8988T (cell line): ENCODE measurements at places on chromosomes 11 and 22.
A peak's percentile ranks its signal among the peaks of the same experiment; 100 is the strongest.

DNA sequence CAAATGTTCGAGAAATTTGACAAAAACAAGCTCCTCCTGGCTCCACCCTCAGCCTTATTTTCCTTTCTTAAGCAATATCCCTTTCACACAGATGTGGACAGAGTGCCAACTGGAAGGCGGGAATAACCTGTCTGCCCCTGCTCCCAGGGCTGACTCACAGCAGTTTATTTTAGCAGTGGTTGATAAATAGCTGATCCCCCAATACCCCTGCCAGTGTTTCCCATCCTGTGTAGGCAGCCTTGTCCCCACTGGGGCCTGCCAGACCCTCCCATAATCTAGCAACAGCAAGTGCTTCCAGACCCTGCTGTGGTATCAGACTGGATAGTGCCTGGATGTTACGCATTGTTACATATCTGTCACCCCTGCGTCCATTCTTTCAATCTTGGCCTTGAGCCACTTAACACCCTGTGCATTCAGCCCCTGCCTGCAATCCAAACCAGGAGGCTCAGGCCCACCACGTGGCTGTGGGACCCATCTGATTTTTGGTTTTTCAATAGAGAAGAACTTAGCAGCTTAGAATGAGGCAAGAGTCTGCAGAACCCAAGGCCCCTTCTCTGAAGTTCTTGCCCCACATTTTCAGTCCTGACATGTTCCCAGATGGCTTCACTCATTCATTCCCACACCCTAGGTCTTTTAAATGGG lies 53.7 kb downstream of the PARVA start:
- no peak for DNase-seq

DNA sequence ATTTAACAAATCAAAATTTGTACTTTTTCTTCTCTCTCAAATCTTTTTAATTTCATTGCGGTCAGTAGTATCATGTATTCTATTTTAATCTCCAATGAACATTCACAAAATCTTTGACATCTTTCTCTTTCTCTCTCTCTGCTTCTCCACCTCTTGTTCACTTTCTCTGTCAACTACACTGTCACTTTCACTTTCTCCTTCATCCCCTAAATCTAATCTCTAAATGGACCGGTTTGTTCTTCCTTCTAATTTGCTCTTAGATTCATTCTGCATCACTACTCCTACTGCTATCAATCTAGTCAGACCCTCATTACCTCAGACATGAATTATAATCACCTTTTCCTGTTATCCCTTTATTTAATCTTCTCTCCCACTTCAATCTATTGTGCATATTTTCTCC lies 18.6 kb downstream of the CCDC73 start:
- DNase-seq: no peak

- no peak for DNase-seq
Observed at GRCh38 chr11:64230985-64231365, 627 bp downstream of the DNAJC4 start.

GRCh38 chr11:17063171-17064002 lies 14.1 kb downstream of the RPS13 start:
- no peak for DNase-seq

DNA sequence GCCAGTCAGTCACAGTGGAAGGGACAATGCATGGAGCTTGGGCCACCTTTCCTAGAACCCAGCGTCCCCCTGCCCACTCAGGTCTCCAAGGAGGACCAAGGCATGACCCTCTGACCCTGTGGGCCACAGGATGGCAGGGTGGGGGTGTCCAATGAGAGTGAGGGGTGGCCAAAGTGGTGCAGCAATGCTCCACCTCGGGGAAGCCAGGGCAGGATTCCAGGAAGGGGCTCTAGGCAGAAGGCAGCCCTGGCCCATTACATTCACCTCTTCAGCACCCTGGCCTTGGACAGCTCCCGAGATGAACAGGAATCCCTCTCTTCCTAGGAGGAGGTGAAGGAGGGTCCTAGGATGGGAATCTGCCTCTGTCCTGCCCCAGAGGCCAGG lies 597.5 kb downstream of the BRD1 start:
- no peak for DNase-seq

- no peak for DNase-seq
Observed at GRCh38 chr11:119723952-119724325, 5.1 kb downstream of the NECTIN1 start.

GRCh38 chr11:1920909-1921573 lies 1.5 kb downstream of the TNNT3 start:
- DNase-seq: peak; percentile 54

GRCh38 chr11:35214792-35215193 lies 75.8 kb downstream of the CD44 start:
- DNase-seq: no peak

- no peak for DNase-seq
Observed at GRCh38 chr11:2800655-2801531, 84.7 kb downstream of the CDKN1C start.

DNA sequence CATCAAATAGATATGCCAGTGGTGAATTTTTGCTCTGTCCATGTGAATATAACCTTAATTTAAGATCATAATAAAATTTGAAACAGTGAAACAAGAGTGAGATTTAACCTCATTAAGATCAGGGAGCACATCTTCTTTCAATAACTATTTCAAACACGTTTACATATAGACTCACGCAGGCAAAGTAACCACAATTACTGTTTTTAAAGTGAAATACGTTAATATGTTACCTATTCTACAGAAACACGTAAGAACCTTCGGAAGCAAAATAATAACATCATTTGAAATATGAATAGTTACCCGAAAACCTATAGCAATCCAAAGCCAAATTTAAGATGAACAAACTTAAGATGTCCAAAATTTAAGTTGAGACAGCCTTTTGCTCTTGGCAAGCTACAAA lies 136.2 kb upstream of the ZC3H12C start:
- no peak for DNase-seq

DNA sequence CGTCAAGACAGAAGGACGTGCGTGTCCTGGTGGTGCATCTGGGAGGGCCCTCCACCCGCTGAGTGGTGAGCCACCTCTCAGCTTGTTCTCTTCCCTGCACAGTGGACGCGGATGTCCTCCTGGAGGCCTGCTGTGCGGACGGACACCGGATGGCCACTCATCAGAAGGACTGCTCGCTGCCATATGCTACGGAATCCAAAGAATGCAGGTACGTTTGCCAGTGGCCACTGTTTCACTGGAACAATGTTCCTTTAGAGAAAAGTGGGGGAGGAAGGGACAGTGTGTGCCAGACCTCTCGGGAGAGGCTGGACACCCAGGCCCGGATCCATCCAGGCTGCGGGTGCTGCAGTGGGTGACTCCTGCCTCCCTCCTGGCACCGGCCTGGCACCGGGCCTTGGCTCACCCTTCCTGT lies 15.9 kb downstream of the FBLN1 start:
- DNase-seq: no peak

DNA sequence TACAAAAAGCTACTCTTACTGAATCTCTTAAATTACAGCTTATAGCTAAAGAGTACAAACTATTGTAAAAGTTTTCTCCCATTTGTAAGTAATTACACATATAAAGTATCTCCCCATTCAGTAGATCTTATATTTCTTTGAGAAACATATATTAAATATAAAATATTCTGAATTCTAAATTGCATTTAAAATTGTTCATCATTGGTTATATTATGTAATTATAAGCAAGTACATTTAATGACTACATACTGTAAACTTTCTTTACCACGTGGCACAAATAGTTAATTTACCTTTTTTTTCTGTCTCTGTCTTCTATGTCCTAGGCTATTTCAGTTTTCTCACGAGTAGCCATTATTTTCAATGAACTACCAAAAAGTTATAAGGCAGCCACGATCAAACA lies 101.2 kb upstream of the SERPIND1 start:
- DNase-seq: no peak

- no peak for DNase-seq
Observed at GRCh38 chr22:38736257-38736570, 19.6 kb downstream of the SUN2 start.

GRCh38 chr11:9656864-9657263 lies 7.0 kb upstream of the SWAP70 start:
- DNase-seq: no peak

GRCh38 chr11:129289350-129290040 lies 86.2 kb upstream of the BARX2 start:
- DNase-seq: no peak

- no peak for DNase-seq
Observed at GRCh38 chr11:47378836-47379170, 456 bp upstream of the SPI1 start.

- DNase-seq: no peak
Observed at GRCh38 chr22:29578462-29579200, 2.3 kb downstream of the NIPSNAP1 start.

DNA sequence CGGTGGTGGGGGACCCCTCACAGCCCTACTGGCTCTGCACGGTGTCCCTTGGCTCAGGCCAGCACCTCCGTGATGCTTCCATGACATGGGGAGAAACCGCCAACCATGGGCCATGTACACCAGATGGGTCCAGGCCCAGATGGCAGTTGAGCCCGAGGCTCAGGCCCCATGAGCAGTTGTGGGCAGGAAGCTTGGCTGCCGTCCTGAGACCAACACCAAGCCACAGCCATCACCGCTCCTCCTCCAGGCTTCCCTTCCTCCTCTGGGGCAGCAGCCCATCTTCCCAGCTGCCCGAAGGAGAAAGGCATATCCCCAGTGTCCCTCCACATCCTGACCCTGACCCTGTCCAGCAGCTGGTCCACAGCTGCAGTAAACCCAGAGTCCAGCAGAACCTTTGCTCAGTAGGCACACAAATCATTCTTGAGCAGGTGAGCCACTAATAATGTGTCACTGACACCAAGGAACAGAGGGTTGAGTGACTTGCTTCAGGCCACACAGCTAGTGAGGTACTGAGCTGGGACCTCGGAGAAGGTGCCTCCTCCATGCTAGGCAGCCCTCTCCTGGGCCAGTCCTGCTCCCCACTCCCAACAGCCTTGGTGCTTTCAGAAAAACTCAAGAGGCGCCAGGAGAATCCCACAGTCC lies 204.9 kb downstream of the CTTN start:
- DNase-seq: no peak

GRCh38 chr22:49157529-49158339 lies 669.9 kb downstream of the BRD1 start:
- no peak for DNase-seq

GRCh38 chr11:7645206-7645605 lies 28.1 kb downstream of the CYB5R2 start:
- DNase-seq: no peak

- peak; percentile 68 for DNase-seq
Observed at GRCh38 chr11:64553554-64554201, 37.3 kb upstream of the SLC22A12 start.

DNA sequence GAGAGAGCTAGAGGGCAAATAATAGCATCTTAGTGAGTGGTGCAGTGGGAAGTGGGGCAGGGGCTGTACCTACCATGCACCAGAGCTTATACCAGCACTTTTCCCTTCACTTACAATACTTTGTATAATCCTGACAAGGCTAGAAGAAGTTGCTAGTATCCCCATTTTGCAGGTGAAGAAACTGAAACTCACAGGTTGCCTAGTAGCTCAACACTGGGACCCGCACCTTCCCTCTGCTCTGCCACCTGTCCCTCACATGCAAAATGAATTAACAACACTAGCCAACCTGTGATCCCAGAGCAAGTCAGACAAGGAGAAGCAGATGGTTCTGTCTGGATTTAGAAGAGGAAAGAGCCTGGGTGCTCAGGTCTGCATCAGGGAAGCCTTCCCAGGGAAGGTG lies 510.4 kb downstream of the BUD13 start:
- no peak for DNase-seq

GRCh38 chr11:118581057-118581456 lies 8.8 kb downstream of the ARCN1 start:
- DNase-seq: no peak

DNA sequence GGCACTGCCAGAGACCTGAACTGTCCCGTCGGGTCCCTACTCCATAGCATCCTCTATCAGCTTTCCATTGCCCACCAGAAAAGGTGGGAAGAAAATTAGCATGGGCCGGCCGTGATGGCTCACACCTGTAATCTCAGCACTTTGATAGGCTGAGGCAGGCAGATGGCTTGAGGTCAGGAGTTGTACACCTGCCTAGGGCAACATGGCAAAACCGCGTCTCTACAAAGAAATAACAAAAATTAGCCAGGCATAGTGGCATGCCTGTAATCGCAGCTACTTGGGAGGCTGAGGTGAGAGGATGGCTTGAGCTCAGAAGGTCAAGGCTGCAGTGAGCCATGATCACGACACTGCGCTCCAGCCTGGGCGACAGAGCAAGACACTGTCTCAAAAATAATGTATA lies 3.5 kb downstream of the SLC25A18 start:
- no peak for DNase-seq

DNA sequence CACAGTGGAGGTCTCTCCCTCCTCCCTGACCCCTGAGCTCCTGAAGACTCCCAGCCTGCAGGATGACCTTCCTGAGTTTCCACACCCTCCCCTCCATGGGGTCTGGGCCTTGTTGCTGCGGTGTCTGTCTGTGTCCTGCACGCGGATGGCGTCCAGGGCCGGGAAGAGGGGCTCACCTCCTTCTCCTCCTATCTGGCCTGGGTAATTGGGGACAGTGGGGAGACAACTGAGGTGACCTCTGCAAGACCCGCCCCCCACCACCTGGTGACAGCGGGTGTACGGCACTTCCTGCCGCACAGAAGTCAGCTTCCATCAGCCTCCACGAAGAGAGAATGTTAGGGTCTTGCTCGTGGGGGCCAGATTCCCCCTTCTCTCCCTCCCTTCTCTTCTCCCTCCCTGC lies 31.7 kb downstream of the LINC01488 start:
- no peak for DNase-seq

- no peak for DNase-seq
Observed at GRCh38 chr11:10937385-10937771, 79.5 kb upstream of the ZBED5 start.

GRCh38 chr11:46306296-46306853 lies 28.9 kb downstream of the CREB3L1 start:
- no peak for DNase-seq

DNA sequence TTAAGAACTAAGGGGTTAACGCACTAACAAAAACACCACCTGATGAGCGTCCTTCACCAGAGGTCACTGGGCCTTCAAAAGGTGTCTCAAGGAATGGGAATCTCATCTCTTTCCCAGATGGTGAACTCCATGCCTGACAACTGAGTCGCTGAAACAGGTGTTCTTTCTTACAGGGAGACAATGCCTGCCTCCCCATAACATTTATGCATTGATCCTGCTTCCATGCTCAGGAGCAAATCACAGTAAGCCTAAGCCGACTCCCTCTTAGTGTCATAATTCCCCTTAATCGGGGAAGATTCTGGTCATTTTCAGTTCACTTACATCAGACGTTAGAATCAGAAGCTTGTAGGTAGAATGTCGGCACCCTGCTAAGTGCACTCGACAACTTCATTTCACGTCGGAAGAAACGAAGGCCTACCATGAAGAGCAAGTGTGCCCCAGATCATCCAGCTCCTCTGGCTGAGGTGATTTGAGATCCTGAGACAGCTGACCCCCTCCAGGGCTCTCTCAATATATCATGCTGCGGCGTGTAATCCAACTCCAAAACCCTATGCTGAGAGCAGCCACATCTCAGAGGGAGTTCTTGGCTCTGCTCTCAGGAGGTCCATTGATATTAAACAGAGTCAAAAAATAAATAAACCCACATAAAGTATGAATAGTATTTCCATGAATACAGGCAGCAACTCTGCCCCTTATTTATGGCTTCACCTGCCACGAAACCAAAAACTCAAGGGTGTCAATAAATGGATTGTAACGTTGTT lies 163.1 kb downstream of the LARGE1 start:
- no peak for DNase-seq

GRCh38 chr11:1298695-1299492 lies 10.5 kb downstream of the TOLLIP start:
- DNase-seq: peak; percentile 78

GRCh38 chr11:116913000-116913399 lies 75.6 kb upstream of the APOA1 start:
- no peak for DNase-seq

- DNase-seq: no peak
Observed at GRCh38 chr11:65500387-65501185, 1.7 kb downstream of the MALAT1 start.

GRCh38 chr11:111355956-111356659 lies 23.0 kb downstream of the POU2AF1 start:
- no peak for DNase-seq
